ENCODE measurements at places on chromosomes 4 and X. TPM values are rescaled to one million over a fixed set of nuclear protein-coding genes. Genes with fewer than 3 reads are reported as not detected.

The TENM3 gene
- total RNA-seq: 1.7 TPM

The BMP3 gene
- 26.4 TPM for total RNA-seq

The PPP2R2C gene
- total RNA-seq: not detected

The SERPINA7 gene
- not detected for total RNA-seq

The ASB9 gene
- total RNA-seq: 1.1 TPM

- DNase-seq: no peak
Measured at GRCh38 chrX:5869786-5870185, 358.9 kb downstream of the NLGN4X start.

- no peak for DNase-seq
Measured at GRCh38 chrX:46838486-46838870, 1.6 kb downstream of the RP2 start.

DNA sequence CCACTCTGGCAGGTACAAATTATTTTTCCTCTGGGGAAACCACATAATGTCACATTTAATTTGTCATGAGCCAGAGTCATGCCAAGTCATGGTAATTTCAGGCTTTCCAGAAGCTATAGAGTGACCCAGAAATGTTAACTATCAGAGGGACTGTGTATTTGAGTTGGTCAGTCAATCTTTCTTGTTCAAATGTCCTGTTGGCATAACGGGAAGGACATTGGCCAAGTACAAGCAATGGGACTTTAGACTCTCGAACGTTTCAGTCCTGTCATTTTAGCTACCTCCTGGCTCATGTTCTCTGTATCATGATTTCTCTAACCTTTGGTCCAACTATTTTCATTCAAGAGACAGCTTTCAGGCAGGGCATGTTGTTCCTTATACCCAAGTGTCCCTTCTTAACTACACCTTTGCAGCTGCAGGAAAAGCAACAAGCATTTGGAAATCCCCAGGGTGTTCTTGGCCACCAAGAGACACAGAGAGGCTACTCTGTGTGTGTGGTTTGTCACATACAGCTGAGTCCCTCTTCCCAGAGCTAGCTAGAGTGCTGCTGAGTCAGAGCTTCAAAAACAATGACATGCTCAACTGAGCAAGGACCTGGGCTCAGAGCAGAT lies 142.6 kb downstream of the EGF start:
- no peak for DNase-seq

DNA sequence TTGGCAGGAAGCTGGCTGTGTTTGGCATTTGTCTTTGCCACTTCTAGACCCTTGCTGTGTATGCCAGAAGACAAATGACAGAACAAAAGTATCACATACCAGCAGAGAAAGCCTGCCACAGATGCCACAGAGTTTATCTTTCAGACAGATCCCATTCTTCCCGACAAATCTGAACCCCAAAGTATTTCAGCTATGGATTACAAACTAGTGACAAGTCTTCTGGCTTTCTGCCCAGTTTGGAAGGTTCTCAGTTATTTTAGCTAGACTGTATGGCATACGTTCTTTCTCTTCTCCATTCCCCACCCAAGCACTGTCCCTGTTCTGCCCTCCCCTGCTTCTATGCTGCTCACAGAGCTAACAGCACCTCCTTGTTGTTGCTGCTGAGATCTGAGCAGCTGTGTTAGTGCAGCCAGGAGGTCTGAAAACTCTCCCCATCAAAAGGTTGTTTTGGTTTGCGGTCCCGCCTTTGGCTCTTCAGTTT lies 236.7 kb downstream of the FRAS1 start:
- no peak for DNase-seq

DNA sequence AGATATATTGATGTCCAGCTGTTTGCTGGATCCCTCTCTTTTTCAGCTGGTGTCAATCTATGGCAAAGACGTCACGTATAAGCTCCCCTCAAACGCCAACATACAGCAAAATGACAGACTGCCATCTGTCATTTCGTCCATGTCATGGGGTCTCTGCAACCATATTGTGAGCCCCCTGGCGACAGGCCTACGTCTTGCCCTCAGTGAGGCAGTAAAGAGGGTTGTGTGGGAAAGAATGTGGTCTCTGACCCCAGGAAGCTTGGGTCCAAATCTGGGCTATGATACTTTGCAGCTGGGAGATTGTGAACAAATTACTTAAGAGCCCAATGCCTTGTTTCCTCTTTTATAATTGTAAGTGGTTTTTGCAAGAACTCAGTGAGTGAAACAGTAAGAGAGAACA lies 7.4 kb downstream of the SUPT20HL2 start:
- DNase-seq: no peak

- DNase-seq: no peak
Measured at GRCh38 chr4:70818921-70819320, 20.8 kb downstream of the GRSF1 start.

DNA sequence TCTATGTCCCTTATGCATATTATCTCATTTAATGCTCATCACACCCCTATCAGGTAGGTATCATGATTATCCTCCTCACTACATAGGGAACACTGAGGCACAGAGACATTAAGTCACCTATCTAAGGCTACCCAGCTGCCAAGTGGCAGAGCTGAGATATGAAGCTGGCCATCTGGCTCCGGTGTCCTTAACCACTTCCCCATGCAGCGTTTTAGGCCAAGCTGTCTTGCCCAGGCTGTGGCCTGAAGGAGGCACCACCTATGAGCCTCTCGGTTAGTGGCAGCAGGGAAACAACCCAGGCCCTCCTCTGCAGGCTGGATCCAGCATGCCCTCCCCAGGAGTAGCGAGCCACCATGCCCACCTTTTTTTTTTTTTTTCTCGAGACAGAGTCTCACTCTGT lies 16.3 kb downstream of the PJA1 start:
- no peak for DNase-seq

DNA sequence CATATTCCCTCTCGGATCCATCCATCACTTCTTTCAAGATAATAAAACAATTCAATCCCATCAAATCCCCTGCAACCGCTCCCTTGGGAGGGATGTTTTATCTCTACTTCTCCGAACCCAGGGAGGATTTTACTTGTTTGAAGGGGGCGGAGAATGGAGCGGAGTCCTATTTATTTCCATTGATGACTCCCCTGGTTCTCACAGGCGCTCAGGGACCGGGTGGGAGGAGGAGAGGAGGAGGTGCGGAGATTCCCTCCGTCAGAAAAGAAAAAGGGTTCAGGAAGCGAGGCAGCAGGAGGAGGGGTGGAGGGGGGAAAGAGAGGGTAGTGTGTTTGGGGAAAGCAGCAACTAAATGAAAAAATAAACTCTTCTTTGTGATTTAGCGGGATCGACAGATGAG lies 2.1 kb downstream of the NDNF start:
- DNase-seq: no peak
